ENCODE measurements at places on chromosomes 1 and 21.

- H3K4me3 ChIP-seq, result peak overlapping the region; percentile 7
- H3K27ac ChIP-seq, result no peak overlapping the region
- no peaks in the 10 kb centered on the region for H3K36me3 ChIP-seq
- peak; percentile 31 for DNase-seq
These were observed 146.1 kb upstream of the FGGY start for GRCh38 chr1:59150577-59151386.

DNA sequence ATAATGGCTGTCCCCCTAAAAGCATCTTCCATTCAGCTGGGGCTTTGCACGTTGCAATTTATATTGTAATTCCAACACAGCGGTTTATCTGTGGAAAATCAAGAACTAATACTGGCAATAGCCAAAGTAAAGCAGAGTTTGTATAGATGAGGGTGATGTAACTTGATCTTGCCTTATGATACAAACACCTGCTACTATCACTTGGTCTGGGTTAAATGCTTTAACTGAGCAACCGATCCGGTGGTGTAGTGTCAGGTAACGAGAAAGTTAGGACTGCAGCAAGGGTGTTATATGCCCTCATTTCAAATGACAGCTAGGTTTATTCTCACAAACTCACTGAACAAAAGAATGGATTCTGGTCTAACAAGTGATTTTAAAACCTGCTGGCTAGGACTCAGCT lies 47.3 kb upstream of the PLPPR4 start:
- H3K4me1 ChIP-seq, result no peaks in the 10 kb centered on the region
- DNase-seq, result no peak
- H3K36me3 ChIP-seq, result no peaks in the 10 kb centered on the region
- no peak overlapping the region for H3K27ac ChIP-seq
- H3K27me3 ChIP-seq, result no peaks in the 10 kb centered on the region

DNA sequence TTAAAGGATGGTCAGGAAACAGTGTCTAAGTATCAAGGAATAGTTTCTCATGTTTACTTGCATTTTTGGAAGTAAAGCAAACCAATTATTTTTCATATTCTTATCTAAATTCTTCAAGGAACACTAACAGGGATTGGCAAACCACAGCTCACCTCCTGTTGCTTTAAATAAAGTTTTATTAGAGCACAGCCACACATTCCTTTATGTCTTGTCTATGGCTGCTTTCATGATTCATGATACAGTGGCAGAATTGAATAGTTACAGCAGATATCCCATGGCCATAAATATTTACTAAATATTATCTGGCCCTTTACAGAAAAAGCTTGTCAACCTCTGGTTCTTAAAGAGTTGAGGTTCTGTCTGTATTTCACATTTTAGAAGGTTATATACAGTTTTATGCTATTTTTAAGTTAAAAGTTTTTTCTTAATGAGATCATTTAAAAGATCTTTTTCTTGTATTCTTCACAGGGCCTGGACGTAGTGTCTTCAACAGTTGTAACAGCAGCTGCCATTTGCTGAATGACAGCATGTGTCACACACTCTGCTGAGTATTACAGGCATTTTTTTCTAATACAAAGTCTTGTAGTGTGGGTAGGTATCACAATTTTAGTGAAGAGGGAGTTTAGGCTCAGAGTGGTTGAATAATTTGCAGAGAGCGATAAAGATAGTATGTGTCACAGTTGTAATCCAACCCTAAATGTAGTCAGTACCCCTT lies 2.6 kb downstream of the ZNF691 start:
- peaks cover 28% of the 10 kb centered on the region for H3K36me3 ChIP-seq
- no peak overlapping the region for H3K4me3 ChIP-seq
- no peaks in the 10 kb centered on the region for H3K27me3 ChIP-seq
- peak overlapping the region; percentile 3 for H3K27ac ChIP-seq
- no peak for DNase-seq

GRCh38 chr1:183908079-183908478 lies 103.2 kb downstream of the RGL1 start:
- no peak for DNase-seq
- H3K27ac ChIP-seq, result no peak overlapping the region
- H3K4me3 ChIP-seq, result no peak overlapping the region
- peaks cover 10% of the 10 kb centered on the region for H3K36me3 ChIP-seq
- peaks cover 28% of the 10 kb centered on the region for H3K4me1 ChIP-seq

DNA sequence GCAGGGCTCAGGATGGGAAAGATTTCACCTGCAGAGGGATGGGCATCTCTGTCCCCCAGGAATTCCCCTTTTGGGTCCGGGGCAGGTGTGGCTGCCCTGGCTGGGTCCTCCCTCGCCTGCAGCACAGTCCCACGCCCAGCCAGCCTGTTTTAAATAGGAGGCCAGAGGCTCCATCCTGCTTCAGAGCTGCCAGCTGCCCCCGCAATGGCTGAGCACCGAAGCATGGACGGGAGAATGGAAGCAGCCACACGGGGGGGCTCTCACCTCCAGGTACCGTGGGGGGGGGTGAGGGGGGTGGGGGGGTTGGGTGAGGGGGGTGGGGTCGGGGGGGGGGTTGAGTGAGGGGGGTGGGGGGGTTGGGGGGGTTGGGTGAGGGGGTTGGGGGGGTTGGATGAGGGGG lies 3.6 kb downstream of the SCNN1D start:
- H3K36me3 ChIP-seq, result no peaks in the 10 kb centered on the region
- H3K27ac ChIP-seq, result no peak overlapping the region
- no peaks in the 10 kb centered on the region for H3K27me3 ChIP-seq

DNA sequence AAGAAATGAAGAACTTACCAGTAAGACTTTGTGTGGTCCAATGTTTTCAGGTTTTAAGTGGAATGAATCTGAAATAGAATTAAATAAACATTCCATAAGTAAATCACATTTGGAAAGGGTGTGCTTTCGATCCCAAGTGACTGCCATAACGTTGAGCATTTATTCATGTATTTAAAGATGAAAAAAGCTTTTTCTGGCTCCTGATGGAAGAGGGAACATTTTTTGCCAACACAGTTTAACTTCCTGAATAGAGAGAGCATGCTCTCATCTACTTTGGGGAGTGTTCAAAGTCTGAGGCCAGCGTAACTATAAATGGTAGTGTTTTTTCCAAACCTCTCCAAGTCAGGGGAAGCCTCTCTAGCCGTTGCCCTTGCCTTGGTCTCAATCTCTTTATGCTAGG lies 55.8 kb downstream of the GNG12 start:
- no peaks in the 10 kb centered on the region for H3K4me1 ChIP-seq
- peaks cover 10% of the 10 kb centered on the region for H3K27me3 ChIP-seq
- H3K36me3 ChIP-seq, result no peaks in the 10 kb centered on the region
- no peak overlapping the region for H3K27ac ChIP-seq
- DNase-seq, result no peak

- no peaks in the 10 kb centered on the region for H3K4me1 ChIP-seq
- H3K36me3 ChIP-seq, result no peaks in the 10 kb centered on the region
- no peak for DNase-seq
- no peak overlapping the region for H3K27ac ChIP-seq
- H3K4me3 ChIP-seq, result no peak overlapping the region
These were observed 88.9 kb downstream of the CRB1 start for GRCh38 chr1:197356723-197357533.

GRCh38 chr1:174239541-174239940 lies 80.2 kb downstream of the RABGAP1L start:
- no peaks in the 10 kb centered on the region for H3K4me1 ChIP-seq
- H3K36me3 ChIP-seq, result peaks cover 12% of the 10 kb centered on the region
- no peak overlapping the region for H3K4me3 ChIP-seq
- DNase-seq, result no peak
- H3K27me3 ChIP-seq, result no peaks in the 10 kb centered on the region

- no peaks in the 10 kb centered on the region for H3K4me1 ChIP-seq
- no peak overlapping the region for H3K4me3 ChIP-seq
- DNase-seq, result no peak
- no peak overlapping the region for H3K27ac ChIP-seq
- no peaks in the 10 kb centered on the region for H3K27me3 ChIP-seq
These were observed 1001.3 kb upstream of the ADGRL2 start for GRCh38 chr1:80799457-80799856.

GRCh38 chr21:16908077-16908476 lies 604.8 kb upstream of the CXADR start:
- no peak for DNase-seq
- H3K4me3 ChIP-seq, result no peak overlapping the region
- H3K27me3 ChIP-seq, result no peaks in the 10 kb centered on the region
- no peak overlapping the region for H3K27ac ChIP-seq
- no peaks in the 10 kb centered on the region for H3K36me3 ChIP-seq

GRCh38 chr1:84735483-84735882 lies 45.2 kb upstream of the SSX2IP start:
- H3K36me3 ChIP-seq, result no peaks in the 10 kb centered on the region
- no peak overlapping the region for H3K27ac ChIP-seq
- no peak overlapping the region for H3K4me3 ChIP-seq

- H3K36me3 ChIP-seq, result peaks cover 13% of the 10 kb centered on the region
- peak; percentile 47 for DNase-seq
- H3K27ac ChIP-seq, result peak overlapping the region; percentile 90
- H3K27me3 ChIP-seq, result no peaks in the 10 kb centered on the region
These were observed 627 bp upstream of the GNB1 start for GRCh38 chr1:1891349-1892078.

DNA sequence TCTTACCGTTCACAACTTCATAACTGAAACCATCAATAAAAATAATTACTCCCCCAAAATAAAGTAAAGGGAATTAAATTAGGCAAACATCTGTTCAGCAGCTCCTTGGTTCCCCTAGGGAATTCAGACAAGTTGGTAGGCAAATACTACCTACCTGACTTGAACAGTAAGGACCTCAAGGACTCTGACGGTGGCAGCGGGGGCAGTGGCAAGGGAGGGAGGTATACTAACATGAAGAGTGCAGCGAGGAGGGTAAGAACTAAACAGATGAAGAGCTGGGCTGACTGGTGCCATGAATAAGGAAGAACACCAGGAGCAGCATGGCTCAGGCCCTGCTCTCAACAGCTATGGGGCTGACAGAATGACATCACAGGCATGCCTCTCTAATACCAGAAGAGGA lies 33.1 kb downstream of the MTOR start:
- H3K36me3 ChIP-seq, result peaks cover 64% of the 10 kb centered on the region
- H3K27me3 ChIP-seq, result no peaks in the 10 kb centered on the region
- no peak overlapping the region for H3K27ac ChIP-seq
- DNase-seq, result no peak

- no peak for DNase-seq
- no peaks in the 10 kb centered on the region for H3K4me1 ChIP-seq
- H3K36me3 ChIP-seq, result no peaks in the 10 kb centered on the region
- no peak overlapping the region for H3K27ac ChIP-seq
These were observed 168.0 kb upstream of the DAB1 start for GRCh38 chr1:57591842-57592241.

DNA sequence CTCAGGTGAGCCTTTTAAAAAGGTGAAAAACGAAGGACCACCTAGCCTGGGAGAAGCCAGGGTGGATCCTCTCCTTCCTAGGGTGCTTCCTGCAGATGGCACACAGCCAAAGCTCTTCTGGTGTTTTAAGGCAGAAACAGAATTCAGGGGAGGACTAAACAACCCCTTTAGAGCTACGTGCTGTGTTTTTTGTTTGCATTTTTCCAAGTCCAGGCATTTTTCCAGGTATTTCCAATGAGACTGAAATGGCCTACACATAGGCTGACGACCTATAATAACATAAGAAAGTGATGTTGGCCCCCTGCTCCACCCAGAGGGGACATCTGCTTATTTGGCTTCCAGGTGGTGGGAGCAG lies 83.8 kb downstream of the CAPZB start:
- no peaks in the 10 kb centered on the region for H3K27me3 ChIP-seq
- peaks cover 18% of the 10 kb centered on the region for H3K36me3 ChIP-seq
- H3K4me3 ChIP-seq, result no peak overlapping the region
- no peak for DNase-seq

- no peak for DNase-seq
- H3K4me3 ChIP-seq, result no peak overlapping the region
- peaks cover 11% of the 10 kb centered on the region for H3K4me1 ChIP-seq
- H3K36me3 ChIP-seq, result no peaks in the 10 kb centered on the region
These were observed 2.5 kb upstream of the ELAVL4 start for GRCh38 chr1:50106095-50106761.

DNA sequence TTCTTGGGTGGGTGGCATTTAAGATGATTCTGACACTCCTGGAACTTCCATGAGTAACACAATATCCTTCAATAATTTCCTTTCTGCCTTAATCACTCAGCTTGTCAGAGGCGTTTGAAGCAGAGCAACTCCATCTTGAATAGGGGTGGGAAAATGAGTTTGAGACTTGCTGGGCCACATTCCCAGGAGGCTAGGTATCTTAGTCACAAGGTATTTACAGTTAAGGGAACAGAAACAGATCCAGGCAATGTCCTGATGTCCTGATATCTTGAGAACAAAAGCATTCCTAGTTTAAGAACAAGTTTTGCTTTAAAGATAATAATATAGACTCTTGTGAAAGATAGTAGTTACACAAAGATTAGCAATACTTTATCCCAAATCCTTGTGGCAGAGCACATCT lies 76.6 kb upstream of the KIAA0040 start:
- DNase-seq, result no peak
- no peak overlapping the region for H3K27ac ChIP-seq
- H3K4me3 ChIP-seq, result no peak overlapping the region
- no peaks in the 10 kb centered on the region for H3K36me3 ChIP-seq
- H3K4me1 ChIP-seq, result no peaks in the 10 kb centered on the region
- peaks cover 7% of the 10 kb centered on the region for H3K27me3 ChIP-seq

DNA sequence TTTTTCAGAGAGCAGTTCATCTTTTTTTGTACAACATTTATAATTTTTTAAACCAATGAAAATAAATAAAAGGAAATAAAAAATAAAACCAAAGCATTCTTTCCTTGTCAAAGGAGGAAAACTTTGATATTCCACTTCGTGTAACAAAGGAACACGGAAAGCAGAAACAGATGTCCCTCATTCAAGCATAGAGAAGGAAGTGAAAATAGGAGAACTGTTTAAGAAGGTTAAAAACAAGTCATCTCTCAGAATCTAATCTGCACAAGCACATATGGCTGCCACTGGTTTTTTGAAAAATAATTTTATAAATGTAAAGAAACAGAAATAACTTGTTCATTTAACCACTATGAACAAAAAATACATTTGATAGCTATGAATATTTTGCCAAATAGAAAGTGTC lies 35.9 kb upstream of the ZNF644 start:
- peaks cover 8% of the 10 kb centered on the region for H3K27me3 ChIP-seq
- no peak overlapping the region for H3K27ac ChIP-seq
- no peak overlapping the region for H3K4me3 ChIP-seq
- no peak for DNase-seq

DNA sequence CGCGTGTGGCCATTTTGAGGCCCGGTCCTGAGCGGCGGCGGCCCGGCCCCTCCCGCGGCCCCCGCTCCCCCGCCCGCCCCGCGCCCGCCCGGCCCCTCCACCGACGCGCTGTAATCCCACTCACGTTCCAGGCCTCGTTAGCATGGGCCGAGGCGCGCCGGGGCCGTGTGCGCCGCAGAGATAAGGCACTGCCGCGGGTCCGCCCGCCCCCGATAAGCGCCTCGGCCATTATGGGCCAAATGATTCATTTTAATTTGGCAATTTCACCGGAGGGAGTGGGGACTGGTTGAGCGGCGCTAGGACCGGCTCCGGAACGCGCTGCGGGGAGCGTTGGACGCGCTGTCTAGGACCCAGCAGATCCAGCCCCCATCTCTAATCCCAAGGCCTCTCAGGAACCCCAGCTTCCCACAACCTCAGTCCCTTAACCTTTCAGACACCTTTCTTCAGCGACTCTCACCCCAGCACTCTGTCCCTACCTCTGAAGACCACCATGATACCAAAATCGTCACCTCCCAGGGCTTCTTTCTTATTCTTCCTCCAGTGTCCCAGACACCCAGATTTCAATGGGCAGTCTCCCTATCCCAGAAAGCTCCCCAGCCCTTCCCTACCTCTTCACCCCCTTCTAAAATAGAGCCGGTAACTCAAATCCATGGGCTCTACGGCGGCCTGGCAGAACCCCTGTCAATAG lies at the start of gene TAL1:
Gene TAL1, minus strand, starts transcription at position 39 of the 688 bp plus-strand sequence. CDS start 6,337 bp downstream, outside the sequence.
- DNase-seq, result no peak
- peak within 1 kb of the TSS; percentile 72 for H3K4me3 ChIP-seq

Measured in T-helper 2 cell treated with Interferon-gamma antibody and Interleukin-4, amounts not matched to agents 5 μg/mL and 100 μg/mL, for 36 hours (primary cell).